ENCODE measurements at places on chromosomes 5 and 9. TPM values are rescaled to one million over a fixed set of nuclear protein-coding genes. Genes with fewer than 3 reads are reported as not detected.
A peak's percentile ranks its signal among the peaks of the same experiment; 100 is the strongest.

GFPT2 gene
- total RNA-seq: 1.5 TPM

FAM240B gene
- total RNA-seq: not detected

ZDHHC11 gene
- 2.7 TPM for total RNA-seq

SLC9A3 gene
- total RNA-seq: 78.1 TPM

PLCXD3 gene
- 0.84 TPM for total RNA-seq

ANKRD31 gene
- not detected for total RNA-seq

ENTPD8 gene
- total RNA-seq: 108 TPM

DIMT1 gene
- total RNA-seq: 10.0 TPM

CCNH gene
- total RNA-seq: 47.1 TPM

TAF11L8 gene
- not detected for total RNA-seq

FCN2 gene
- not detected for total RNA-seq

STKLD1 gene
- total RNA-seq: 0.95 TPM

SLC46A2 gene
- total RNA-seq: not detected

ELAVL2 gene
- total RNA-seq: 0.47 TPM

SEMA4D gene
- total RNA-seq: 18.9 TPM

TUSC1 gene
- total RNA-seq: 16.5 TPM

DNA sequence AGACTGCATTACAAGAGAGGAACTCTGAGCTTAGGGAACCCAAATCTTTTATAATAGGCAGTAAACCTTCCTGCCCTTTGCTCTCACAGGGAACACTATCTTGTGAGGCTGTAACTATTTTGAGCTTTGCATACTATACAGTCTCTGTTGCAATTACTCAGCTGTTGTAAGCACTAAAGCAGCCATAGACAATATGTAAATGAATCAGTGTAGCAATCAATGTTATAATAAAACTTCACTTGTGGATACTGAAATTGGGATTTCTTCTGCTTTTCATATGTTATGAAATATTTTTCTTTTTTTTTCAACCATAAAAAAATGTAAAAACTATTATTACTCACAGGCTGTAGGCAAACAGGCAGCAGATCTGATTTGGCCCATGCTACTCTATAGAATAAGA lies 16.7 kb upstream of the UBQLN1 start:
- no peak for DNase-seq

DNA sequence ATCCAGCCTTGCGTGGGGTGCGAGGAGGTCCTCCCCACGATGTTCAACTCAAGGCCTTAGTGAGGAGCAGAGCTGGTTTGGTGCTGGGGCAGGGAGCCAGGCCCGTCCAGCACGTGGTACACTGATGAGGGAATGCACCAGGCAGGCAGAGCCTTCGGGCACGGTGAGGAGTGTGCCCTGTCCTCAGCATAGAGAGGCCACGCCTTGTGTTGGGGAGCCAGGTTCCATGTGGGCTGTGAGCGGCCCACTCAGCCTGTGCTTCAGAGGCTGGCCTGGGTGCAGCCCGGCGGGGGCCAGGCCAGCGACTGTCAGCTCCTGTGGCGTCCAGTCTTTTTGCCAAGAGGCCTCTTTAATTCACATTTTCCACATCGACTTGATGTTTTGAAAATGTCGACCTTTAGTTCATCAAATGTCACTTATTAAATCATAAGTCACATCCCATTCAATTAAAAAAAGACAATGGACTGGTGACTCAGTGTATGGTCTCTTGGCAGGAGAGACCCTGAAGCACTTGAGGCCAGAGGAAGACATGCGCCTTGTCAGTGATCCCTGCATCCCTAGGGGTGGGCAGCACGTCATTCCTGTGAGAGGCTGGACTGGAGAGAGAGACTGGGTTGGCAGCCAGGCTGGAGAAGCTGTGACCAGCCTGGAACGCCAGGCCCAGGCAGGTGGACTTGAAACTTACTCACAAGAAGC lies 21.7 kb downstream of the ERGIC1 start:
- DNase-seq: no peak

DNA sequence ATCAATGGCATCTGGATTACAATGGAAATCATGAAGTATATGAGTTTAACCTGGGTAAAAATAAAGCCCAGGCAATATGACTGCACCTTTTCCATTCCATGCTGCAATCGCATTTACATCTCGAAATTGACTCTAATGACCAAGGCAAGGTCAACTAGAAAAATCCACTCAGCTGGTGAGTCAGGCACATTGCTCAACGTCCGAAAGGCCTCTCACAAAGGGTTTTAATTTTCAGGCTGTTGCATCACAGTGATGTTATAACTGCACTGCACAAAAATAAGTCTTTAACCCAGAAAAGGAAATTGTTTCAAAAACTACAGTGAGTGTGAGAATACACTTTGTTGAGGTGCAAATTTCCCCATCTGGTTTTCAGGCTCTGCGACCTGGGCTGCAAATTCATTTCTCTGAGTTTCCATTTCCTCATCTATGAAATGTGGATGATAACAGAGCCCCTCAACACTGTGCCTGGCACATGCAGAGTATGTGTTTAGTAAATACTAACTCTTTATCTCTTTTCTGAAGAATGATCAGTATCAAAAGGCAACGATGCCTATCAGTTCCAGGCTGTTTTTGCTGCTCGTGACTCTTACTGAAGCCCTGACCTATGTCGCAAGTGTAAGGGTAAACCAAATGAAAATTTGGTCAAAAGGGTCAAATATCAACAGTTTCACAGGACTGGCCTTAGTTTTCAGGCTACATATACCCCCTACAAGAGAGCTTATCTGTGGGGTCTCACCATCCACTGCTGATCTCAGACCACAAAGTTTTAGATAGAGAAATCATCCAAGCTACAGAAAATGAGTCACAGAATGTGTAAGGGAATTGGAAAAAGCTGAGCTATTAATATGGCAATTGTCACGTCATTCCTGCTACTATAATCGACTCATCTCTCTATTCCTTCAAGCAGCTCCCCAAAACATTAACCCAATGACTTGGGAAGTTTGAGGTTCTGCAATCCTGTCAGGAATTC lies 4.1 kb downstream of the NFIL3 start:
- peak; percentile 52 for DNase-seq

GRCh38 chr5:5650242-5650641 lies 227.8 kb downstream of the ICE1 start:
- DNase-seq: no peak

DNA sequence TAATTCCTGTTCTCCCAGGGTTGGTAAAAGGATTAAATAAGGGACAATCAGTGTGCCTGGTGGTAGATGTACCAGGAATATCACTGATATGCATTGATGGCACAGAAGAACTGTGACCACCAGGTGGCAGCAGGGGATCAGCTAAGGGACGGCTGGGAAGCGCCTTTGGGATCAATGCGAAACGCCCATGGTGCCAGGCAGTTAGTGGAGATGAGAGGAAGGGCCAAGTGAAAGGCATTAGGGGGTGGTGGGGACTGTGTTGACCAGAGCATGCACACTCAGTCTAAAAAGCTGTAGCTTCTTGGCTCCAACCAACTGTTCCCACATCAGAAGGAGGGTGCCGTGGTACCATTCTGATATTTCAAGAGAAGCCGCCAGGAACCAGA lies 55.6 kb downstream of the ARHGEF37 start:
- DNase-seq: peak; percentile 99

GRCh38 chr5:134902071-134902801 lies 2.7 kb upstream of the PCBD2 start:
- no peak for DNase-seq

- no peak for DNase-seq
Observed at GRCh38 chr5:124841829-124842712, 95.6 kb upstream of the ZNF608 start.

- DNase-seq: no peak
Observed at GRCh38 chr5:52856564-52856963, 68.8 kb downstream of the ITGA1 start.

GRCh38 chr9:69180670-69181069 lies 6.6 kb downstream of the TJP2 start:
- no peak for DNase-seq

DNA sequence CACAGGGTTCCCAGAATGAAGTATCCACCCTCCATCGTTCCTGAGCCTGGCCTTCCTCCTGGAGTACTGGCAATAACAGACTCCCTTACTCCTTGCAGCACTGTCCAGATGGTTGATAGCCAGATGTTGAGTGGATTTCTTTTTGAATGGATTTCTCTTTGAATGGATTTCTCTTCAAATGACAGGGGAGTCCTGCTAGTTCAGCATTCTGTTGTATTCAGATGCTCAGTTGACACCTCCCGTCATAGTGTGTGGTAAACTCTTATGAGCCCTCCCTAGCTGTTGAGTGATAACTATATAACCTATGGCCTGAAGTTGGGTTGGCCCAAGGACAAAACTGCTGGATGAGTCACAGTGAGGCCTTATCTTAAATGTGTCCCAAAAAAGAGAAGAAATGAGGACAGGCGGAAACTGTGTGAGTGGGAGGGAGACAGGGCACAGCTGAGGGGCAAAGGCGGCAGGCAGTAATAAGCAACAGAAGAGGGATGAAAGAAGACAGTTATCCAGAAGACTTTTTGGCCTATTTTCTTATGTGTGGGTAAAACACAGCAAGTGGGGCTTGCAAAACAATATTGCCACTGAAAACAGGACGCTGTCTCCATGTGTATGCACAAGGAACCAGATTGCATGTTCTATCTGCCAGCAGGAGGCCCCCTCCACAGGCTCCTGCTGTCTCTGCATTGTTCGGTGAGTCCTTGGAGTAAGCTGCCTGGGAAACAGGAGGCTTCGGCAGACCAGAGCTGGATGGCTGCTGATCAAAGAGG lies 209.5 kb upstream of the S1PR3 start:
- no peak for DNase-seq

DNA sequence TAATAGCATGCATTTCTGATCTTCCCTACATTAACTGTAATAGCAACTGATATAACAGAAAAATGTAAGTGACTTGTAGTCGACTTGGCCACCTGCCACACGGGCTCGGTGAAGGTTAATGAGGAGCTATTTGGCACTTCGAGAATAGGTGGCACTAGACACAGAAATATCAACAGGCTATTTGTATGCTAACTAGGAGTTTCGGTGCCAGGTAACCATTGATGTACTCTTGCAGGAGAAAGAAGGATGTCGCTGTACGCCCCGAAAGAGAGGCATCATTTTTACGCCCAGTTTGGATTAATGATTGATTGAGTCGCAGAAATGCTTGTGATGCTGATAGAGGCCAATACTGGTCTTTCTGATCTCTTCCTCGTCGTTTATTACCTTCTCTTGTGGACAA lies 516 bp upstream of the DMRT2 start:
- peak; percentile 65 for DNase-seq

DNA sequence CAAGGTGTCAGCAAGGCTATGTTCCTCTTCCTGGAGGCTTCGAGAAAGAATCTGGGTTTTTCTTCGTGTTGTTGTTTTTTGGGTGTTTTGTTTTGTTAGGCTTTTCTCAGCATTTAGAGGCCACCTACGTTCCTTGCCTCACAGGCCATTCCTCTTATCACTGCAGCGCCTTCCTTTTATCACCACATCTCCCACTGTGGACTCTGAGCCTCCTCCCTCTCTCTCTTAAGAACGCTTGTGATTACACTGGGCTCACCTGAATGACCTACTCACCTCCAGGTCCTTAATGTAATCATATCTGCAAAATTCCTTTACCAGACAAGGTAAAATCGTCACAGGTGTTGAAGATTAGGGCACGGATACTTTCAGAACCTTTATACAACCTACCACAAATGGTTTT lies 340.8 kb downstream of the DTWD2 start:
- no peak for DNase-seq

DNA sequence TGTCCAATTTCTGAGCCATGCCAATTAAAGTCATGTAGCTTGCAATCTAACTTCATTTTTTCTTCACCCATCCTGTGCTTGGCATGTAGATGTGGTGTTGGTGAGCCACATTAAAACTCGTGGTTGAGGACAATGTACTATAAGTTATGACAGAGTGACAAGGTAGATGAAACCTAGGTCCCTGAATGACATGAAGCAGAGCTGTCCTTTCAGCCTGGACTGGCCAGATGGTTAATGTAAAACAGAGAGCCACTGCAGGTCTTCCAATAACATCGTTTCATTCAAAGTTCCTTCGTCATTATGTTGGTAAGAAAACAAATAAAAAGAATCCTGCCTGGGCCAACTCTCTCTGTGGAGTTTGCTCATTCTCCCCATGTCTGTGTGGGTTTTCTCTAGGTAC lies 856.5 kb upstream of the SEMA6A start:
- no peak for DNase-seq

DNA sequence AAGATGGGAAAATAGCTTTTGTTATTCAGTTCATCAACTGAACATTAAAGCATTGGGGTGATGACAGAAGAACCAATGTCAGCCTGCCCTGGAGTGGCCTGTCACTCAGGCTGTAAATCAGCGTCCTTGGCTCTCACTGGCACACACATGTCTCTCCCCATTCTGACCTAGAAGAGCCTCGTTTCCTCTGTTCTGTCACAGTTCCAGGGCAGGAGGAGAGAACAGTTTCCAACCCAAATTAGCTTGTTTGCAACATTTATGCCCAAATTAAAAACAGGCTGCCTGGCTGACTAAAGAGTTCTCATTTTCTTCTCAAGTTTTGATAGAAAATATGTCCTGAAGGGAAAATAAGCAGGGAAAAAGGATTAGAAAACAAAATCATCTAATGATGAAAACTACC lies 520.1 kb downstream of the CHSY3 start:
- no peak for DNase-seq

DNA sequence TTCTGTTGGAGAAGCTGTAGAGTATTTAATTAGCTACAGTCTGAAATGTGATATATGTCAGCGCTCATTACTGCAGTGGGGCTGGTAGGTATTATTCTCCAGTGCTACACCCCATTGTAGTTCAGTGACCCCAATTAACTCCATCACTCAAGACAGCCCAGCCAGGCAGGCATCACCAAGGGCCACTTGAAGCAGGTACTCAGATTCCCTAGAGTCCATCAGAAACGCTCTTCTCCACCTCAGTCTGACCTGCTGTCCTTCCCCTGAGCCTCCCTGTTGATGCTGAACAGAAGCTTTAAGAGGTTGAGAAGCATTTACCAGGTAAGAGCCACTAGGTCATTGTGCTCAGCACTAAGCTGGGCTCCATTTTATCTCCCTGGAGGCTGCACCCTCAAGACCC lies 71.8 kb downstream of the GALNT10 start:
- no peak for DNase-seq

- DNase-seq: no peak
Observed at GRCh38 chr5:515273-515836, 8.9 kb downstream of the SLC9A3 start.

GRCh38 chr5:175735701-175736100 lies 77.8 kb downstream of the HRH2 start:
- no peak for DNase-seq

DNA sequence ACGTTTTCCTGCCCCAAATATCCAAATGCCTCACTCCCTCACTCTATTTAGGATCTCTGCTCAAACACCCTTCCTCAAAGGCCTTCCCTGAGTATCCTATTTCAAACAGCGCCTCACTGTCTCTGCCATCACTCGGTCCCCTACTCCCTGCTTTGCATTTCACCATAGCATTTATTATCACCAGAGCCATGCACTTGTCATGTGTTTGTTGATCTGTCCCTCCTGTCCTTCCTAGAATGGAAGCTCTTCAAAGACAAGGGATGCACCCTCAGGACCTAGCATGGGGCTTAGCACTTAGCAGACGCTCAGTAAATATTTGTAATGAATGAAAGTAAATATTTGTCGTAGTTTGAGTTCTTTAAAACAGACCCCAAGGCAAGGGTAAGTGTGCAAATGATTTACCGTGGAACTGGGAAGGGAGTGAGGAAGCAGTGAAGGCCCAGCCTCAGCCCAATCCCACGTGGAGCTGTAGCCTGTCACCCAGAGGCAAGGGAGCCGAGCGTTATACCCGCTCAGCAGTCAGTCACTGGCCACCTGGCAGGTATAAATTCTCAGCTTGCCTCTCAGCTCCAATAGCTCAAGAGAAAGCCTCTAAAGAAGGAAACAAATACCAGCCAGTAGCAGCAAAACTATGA lies 97.7 kb upstream of the KIF2A start:
- DNase-seq: no peak

- DNase-seq: no peak
Observed at GRCh38 chr5:67178085-67178484, 18.5 kb downstream of the CD180 start.

GRCh38 chr5:59665086-59665831 lies 228.3 kb downstream of the PDE4D start:
- no peak for DNase-seq

Measured in left colon (tissue), 2 donors.